ENCODE measurements at places on chromosomes 6 and 20.

DNA sequence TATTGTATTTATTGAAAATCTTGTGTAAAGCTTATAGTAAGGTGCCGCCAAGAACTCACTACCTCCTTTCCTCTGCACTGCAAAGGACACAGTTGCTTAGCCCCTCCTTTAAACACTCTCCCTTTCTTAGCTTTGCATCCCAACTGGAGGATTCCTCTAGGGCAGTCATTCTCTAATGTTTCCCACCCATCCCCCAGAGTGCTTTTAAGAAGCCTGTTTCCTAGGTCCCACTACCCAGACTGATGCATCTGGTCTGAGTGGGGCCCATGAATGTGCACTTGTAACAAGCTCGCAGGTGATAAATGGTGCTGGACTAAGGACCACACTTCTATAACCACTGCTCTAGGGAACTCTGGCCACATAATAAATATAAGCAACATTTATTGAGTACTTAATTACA, 55.2 kb downstream of the B4GALT5 start:
- DNase-seq, result no peak

DNA sequence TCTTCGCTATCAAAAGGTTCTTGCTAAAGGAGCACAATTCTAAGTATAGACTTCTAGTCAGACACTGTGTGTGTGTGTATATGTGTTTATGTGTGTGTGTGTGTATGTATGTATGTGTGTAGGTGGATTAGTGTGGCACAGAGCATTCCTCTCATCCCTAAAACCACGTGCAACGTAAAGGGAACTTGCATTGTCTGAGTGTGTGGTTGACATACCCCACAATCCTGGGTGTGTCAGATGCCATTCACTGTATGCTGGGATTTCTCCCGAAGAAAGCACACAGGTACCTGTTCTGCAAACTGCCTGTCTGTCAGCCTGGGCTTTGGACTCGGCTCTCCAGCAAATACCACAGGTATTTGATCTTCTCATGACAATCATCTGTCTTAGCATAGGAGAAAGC, 42.3 kb upstream of the TBC1D7 start:
- no peak for DNase-seq

DNA sequence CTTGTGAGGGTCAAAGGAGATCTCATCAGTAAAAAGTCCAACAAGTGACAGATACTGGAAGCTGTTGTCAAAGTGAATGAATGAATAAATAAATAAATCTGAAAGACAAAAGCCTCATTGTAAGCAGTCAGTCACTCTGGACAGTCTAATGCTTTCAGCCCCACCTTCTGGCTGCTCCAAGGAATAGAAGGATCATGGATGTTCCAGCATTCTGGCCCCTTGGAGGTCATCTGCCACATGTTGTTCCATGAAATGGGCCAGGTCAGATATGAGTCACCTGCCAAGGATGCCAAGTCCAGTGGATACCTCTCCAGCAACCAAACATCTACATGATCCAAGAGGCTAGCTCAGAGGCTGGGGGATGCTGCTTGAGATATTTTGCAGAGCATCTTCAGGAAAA, 185.6 kb downstream of the BMP7 start:
- no peak for DNase-seq

GRCh38 chr20:32448306-32449056, 90.3 kb downstream of the ASXL1 start:
- no peak for DNase-seq

GRCh38 chr20:23123886-23124285, 37.8 kb upstream of the CD93 start:
- DNase-seq, result no peak

- no peak for DNase-seq
Observed at GRCh38 chr20:46377518-46377917, 28.9 kb downstream of the ELMO2 start.

DNA sequence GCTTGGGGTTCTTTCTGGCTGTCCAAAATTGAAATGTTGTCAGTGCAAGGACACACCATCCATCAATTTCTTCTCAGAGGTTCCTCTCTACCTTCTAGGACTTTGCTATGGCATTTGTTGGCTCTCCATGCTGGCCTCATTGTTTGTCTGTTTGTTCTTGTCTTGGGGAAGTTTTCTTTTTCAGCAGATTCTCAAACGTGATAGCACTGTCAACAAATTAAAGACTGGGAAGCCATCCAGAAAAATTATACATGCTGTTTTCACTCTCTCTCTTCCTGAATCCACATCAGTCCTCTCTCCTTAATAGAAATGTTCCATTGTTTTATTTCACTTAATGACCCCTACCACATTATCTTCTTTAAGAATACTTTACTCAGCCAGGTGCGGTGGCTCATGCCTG, 130.4 kb downstream of the PCSK2 start:
- DNase-seq, result peak; percentile 79

DNA sequence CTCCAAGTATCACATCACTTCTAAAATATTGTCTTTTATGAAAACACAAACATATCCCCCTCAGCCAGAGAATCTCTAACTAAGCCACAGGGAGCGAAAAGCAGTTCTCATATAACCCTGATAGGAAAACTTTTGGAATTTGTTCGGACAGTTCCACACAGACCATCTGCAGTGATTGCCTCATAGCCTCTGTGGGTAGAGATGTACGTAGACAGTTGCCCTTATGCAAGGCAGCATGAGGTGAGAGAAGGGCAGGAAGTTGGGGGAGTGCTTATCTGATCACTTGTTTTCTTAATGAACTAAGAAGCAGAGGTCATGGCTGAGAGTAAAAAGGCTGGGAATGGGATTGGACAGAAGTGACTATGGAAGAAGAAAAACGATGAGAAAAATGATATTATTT, 39.6 kb downstream of the SLC23A2 start:
- no peak for DNase-seq

- DNase-seq, result no peak
Observed at GRCh38 chr6:44918671-44919296, 409.3 kb upstream of the RUNX2 start.

DNA sequence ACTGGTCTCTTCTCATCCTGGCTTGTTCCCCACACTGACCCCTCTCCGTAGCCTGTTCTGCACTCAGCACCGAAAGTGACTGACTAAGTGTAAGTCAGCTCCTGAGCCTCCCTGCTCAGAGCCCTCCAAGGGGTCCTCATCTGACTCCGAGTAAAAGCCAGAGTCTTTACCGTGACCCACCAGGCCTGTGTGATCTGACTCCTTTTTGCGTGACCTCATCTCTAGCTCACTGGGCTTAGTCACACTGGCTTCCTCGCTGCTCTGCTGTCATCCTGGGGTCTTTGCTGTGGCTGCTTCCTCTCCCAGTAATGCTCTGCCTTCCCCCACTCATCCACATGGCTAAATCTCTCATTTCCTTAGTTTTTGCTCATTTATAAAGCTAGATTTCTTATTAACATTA, 116.6 kb downstream of the PLCB4 start:
- DNase-seq, result no peak

DNA sequence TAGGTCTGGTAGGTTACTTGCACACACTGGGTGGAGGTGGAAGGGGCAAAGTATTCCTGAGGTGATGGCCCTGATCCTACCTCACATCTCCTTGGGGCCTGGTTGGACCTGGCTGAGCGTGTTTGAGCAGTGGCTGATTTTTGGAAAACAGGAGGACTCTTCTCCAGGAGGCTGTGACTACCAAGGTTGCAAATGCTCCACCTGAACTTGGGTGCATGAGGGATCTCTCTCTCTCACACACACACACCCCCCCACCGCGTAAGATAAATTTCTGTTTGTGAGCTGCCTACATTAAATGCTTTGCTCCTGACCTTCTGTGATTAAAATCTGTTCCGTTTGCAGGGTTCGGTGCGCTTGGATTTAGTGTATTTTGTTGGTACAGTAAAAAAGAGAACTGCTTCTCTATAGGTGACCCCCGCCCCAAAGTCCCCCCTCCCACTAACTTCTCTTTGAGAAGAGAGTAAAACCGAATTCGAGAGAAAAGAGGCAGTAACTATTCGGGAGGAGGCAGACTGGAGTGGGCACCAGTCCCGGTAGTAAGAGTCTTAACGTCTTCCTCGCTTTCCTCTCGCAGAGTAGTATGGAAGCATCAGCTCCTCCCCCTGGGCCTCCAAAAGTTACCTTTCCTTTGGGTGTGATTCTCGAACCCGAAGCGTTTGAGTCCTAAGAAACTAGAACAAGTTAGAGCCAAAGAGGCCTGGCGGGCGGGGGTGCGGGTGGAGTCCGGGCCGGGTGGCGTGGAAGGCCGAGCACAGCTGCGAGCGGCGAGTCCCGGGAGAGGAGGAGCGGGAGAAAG, 585 bp upstream of the DSE start:
- no peak for DNase-seq

DNA sequence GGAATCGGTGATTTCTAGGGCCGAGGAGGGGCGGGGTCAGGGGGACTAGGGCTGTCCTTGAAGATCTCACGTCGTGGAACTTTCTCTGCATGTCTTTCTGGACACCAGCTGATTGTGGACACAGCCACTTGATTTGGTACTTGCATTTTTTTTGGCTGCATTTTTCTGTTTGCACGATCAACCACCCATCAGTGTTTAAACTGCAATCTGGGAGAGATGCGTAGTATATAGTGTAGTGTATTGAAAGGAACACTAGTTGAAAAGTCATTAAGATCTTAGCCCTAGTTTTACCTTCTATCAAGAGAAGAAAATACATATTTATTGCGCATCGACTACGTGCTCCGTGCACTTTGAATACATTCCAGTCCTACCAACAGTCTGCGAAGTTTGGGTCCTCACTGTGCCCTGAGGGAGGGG, 657 bp downstream of the NT5DC1 start:
- no peak for DNase-seq

GRCh38 chr6:140079328-140079727, 704.9 kb upstream of the CITED2 start:
- DNase-seq, result no peak

DNA sequence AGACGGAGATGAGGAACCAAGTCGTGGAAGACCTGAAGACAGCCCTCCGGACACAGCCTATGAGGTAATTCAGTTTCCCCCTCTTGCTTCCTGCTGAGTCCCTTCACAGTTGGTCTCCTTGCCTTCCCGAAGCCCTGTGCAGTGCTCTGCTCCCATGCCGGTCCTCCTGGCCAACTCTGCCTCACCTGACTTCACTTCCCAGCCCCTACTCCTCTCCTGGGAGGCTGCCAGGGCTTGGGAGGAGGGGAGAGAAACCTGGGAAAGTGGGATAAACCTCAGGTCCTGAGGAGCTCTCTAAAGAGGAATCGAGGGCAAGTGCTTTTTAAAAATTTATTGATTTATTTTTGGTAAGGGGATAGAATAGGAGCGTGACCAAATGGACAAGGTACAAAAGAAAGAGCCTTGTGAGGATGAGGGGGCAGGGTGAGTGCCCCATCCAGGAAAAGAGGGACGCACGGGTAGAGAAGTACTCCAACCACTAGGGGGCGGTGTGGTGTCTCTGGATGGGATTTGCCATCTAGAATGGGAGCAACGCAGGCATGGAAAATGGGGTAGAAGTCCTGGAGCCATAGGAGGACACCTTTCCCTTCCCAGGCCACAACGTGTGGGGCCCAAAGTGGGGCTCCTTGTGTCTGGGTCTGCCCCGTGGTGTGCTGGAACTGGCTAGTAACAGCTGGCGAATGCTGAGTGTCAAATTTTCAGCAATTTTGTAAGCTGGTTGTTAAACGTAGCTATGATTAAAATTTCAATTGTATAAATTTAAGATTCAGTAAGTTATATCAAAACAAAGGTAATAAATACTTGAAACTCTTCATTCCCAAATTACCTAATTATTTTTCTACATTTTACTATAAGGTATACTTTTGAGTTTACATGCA, 69.0 kb downstream of the MOCS1 start:
- peak; percentile 5 for DNase-seq

- DNase-seq, result no peak
Observed at GRCh38 chr20:10800288-10800687, 126.5 kb upstream of the JAG1 start.

All from COR-L47 (cell line).